ENCODE measurements at places on chromosomes 1 and 21.

GRCh38 chr1:107787299-107787698 lies 177.7 kb downstream of the VAV3 start:
- H3K4me3 ChIP-seq: no peak overlapping the region
- H3K4me1 ChIP-seq: no peaks in the 10 kb centered on the region
- no peak overlapping the region for H3K27ac ChIP-seq

- no peaks in the 10 kb centered on the region for H3K36me3 ChIP-seq
- H3K4me3 ChIP-seq: no peak overlapping the region
- H3K4me1 ChIP-seq: no peaks in the 10 kb centered on the region
Measured at GRCh38 chr1:55682198-55682597, 467.0 kb upstream of the USP24 start.

DNA sequence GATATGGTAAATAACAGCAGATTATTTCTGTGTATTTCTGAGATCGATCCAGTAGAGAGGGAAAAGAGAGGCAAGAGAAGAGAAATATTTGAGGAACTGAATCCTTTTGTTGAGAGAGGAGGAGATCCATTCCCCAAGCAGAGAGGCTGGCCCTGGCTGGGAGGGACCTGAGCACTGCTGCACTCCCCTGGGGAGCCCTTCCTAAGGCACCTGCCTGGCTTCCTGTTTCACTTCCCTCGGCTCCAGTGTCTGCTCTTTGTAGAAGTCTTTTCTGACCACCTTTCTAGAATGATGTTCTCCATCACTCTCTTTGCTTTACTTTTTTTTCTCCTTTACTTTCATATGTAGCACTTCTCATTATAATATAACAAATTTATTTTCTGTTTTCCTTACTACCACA lies 42.3 kb upstream of the SLC6A9 start:
- H3K36me3 ChIP-seq: no peaks in the 10 kb centered on the region
- H3K4me1 ChIP-seq: peaks cover 5% of the 10 kb centered on the region
- no peak overlapping the region for H3K4me3 ChIP-seq

GRCh38 chr1:69272684-69273083 lies 295.0 kb upstream of the LRRC7 start:
- H3K4me3 ChIP-seq: no peak overlapping the region
- H3K27ac ChIP-seq: no peak overlapping the region
- no peaks in the 10 kb centered on the region for H3K36me3 ChIP-seq
- H3K27me3 ChIP-seq: no peaks in the 10 kb centered on the region

GRCh38 chr1:78527706-78528105 lies 36.9 kb downstream of the PTGFR start:
- DNase-seq: no peak
- no peaks in the 10 kb centered on the region for H3K27me3 ChIP-seq
- no peaks in the 10 kb centered on the region for H3K4me1 ChIP-seq
- no peak overlapping the region for H3K27ac ChIP-seq
- H3K36me3 ChIP-seq: no peaks in the 10 kb centered on the region

DNA sequence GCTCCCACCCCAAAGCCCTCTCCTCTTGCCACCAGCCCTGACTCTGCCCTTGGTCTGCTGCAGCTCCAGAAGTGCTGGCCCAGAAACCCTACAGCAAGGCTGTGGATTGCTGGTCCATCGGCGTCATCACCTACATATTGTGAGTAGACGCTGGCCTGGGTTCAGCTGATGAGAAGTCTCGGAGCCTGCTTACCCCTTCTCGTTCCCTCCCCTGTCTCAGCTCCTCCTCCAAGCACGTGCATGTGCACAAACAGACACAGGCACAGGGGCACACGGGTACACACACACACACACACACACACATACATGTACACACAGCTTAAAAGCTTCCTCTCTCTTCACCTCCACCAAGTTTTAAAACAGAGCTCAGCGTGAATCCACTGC lies 24.3 kb downstream of the CAMK1G start:
- no peak overlapping the region for H3K4me3 ChIP-seq
- no peaks in the 10 kb centered on the region for H3K36me3 ChIP-seq
- H3K4me1 ChIP-seq: no peaks in the 10 kb centered on the region
- no peak for DNase-seq
- H3K27ac ChIP-seq: no peak overlapping the region

- no peak overlapping the region for H3K4me3 ChIP-seq
- H3K27ac ChIP-seq: no peak overlapping the region
- no peaks in the 10 kb centered on the region for H3K27me3 ChIP-seq
- H3K4me1 ChIP-seq: peaks cover 15% of the 10 kb centered on the region
- no peaks in the 10 kb centered on the region for H3K36me3 ChIP-seq
- no peak for DNase-seq
Measured at GRCh38 chr1:54331091-54331772, 75.0 kb downstream of the SSBP3 start.

- H3K4me1 ChIP-seq: no peaks in the 10 kb centered on the region
- DNase-seq: no peak
- no peaks in the 10 kb centered on the region for H3K27me3 ChIP-seq
- no peaks in the 10 kb centered on the region for H3K36me3 ChIP-seq
Measured at GRCh38 chr1:192580351-192580962, 4.9 kb downstream of the RGS1 start.

DNA sequence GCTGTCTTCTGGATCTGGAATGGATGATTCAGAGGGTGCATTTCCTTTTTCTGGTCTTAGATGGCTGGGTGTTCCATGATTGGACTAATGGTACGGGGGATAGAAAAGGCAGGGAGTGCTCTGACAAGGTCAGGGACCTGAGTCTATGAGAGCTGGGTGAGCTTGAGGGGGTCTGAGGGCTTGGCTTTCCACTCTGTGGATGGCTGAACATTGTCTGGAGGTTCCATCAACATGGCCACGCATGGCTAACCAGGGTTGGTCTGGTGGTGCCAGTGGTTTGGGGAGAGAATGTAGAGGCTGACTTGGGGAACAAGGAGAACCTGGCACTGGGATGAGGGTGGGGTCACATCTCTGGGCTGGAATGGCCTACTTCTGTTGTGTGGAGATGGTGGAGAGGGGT lies 41.5 kb upstream of the TSPAN2 start:
- no peak overlapping the region for H3K4me3 ChIP-seq
- no peaks in the 10 kb centered on the region for H3K36me3 ChIP-seq
- H3K27me3 ChIP-seq: no peaks in the 10 kb centered on the region
- H3K4me1 ChIP-seq: peaks cover 12% of the 10 kb centered on the region
- H3K27ac ChIP-seq: peak overlapping the region; percentile 97

- H3K36me3 ChIP-seq: peaks cover 3% of the 10 kb centered on the region
- H3K4me1 ChIP-seq: peaks cover 15% of the 10 kb centered on the region
- DNase-seq: no peak
- peak overlapping the region; percentile 89 for H3K27ac ChIP-seq
- peak overlapping the region; percentile 23 for H3K4me3 ChIP-seq
Measured at GRCh38 chr1:202199040-202199889, 5.7 kb downstream of the LGR6 start.

DNA sequence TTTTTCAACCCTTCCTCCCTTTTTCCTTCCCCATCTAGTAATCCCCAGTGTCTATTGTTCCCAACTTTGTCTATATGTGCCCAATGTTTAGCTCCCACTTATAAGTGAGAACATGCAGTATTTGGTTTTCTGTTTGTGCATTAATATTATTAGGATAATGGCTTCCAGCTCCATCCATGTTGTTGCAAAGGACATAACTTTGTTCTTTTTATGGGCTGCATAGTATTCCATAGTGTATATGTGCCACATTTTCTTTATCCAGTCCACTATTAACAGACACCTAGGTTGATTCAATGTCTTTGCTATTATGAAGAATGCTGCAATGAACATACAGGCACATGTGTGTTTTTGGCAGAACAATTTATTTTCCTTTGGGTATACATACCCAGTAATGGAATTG lies 121.0 kb upstream of the C1orf105 start:
- H3K27me3 ChIP-seq: no peaks in the 10 kb centered on the region
- DNase-seq: no peak
- H3K4me1 ChIP-seq: no peaks in the 10 kb centered on the region
- no peaks in the 10 kb centered on the region for H3K36me3 ChIP-seq
